ENCODE measurements at places on chromosomes 1 and 21.

GRCh38 chr21:42067531-42068255 is 3.4 kb upstream of the UMODL1 start:
- DNase-seq: peak; percentile 69

DNA sequence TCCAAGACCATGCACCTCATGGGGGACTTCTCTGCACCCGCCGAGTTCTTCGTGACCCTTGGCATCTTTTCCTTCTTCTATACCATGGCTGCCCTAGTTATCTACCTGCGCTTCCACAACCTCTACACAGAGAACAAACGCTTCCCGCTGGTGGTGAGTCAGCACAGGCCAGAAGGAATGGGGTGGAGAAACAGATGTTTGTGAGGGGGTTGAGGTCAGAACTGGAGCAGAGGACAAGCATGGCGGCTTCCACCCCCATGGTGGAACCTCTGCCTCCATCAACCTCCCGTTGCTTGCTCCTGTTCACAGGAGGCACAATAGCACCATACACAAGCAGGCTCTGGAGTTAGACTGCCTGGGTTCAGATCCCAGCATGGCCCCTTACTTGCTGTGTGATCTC is 6.9 kb upstream of the ATXN7L2 start:
- no peak for DNase-seq

DNA sequence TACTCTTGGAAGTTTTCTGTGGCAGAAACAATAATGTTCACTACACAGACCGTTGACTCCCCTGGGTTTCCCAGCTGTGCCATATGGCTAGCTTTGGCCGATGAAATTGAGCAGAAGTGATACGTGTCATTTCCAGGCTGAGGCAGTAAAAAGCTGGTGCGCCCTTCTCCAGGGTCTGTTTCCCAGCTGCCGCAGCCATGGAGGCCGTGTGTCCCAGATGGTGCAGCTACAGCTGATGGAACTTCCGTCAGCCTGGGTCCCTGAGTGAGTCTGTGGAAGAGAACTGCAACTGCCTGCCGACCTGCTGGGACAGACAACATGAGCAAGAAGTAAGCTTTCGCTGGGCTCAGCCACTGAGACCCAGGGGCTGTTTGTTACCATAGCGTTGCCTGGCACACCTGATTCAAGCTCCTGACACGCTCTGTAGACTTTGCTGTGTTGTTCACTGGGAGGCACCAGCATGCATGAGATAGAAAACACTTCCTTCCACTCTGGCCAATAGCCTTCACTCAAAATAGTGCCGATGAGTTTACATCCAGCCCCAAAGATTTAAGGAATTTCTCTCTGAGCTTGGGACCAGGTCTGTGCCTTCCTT is 116.3 kb upstream of the SLC25A33 start:
- no peak for DNase-seq

- DNase-seq: no peak
Measured at GRCh38 chr1:15042866-15043265, 110.7 kb upstream of the TMEM51 start.

GRCh38 chr1:224996266-224996665 is 66.8 kb downstream of the DNAH14 start:
- no peak for DNase-seq

GRCh38 chr1:35461966-35462651 is 95.1 kb downstream of the KIAA0319L start:
- no peak for DNase-seq

GRCh38 chr1:166485620-166486019 is 318.8 kb upstream of the FAM78B start:
- DNase-seq: no peak

DNA sequence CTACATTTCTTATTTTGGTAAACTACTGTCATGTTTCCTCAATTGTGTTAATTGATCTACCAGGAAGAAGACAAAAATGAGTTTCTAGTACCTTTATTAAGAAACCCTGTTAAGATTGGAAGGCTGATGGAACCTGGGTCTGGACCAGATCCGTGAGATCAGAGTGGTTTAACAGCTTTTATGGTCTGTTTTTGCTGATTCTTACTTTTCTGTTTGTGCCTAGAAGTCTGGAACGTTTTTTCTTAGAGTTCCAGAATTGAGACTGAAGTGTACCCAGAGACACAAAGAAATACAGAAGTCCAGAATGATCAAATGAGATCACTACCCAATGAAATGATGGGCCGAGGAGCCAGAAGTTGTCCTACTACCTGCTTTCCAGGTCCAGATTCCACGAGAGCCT is 22.5 kb upstream of the CDC42 start:
- DNase-seq: no peak

DNA sequence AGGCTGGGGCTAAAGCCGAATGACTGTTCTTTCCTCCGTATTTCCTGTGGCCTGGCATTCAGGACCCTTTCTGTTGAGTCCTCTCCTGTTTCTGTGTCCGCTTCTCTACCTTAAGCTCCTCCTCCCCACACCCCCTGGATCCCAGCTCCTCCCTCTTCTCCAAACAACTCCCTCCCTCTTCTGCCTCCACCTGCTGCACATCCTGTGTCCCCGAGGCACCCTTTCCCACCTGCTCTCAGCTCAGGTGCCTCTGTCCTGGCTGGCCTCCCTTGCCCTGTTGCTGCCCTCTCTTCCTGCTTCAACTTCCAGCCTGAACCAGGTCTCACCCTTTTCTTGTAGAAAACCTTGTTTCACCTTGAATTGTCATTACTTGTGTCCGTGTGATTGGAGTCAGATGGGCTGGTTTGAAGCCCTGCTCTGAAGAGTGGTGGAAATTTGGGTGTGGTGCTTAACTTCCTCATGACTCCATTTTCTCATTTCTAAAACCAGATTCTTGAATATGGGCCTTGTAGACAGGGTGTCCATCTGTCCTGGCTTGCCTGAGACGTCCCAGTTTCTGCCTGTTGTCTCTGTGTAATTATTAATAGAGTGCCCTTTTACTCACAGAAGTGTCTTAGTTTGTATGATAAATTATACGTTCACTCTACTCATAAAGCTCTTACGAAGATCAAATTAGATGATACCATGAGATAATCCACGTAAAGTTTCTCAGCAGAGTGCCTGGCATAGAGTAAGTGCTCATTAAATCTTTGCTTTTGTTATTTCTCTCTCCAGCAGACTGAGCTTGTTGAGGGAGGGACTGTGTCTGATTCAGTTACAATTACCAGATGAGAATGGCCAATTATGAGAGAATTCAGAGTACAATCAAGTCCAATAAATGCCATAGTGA is 58.9 kb upstream of the TRABD2B start:
- DNase-seq: no peak

GRCh38 chr1:3274972-3275371 is 179.5 kb upstream of the ARHGEF16 start:
- no peak for DNase-seq

DNA sequence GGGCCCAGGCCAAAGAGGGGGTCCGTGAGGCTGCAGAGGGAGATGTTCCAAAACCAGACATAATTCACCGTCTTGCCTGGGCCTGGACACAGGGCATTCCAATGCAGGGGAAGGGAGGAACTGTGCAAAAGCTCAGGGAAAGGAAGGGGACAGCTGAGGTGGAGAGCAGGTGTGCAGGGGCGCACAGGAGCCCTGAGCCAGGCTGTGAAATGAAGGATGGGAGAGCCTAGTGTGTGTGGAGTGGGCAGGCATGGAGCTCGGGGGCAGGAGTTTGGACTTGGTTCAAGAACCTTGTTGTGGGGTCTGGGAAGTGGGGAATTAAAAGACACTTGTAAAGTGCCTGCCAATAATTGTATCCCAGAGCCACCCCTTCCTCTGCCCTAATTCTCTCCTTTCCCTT is 2.3 kb downstream of the TNNI1 start:
- DNase-seq: peak; percentile 30

GRCh38 chr1:217506878-217507277 is 124.0 kb downstream of the GPATCH2 start:
- no peak for DNase-seq

GRCh38 chr1:222547260-222547614 is 667 bp downstream of the HHIPL2 start:
- DNase-seq: no peak

GRCh38 chr1:59484096-59484495 is 187.2 kb downstream of the FGGY start:
- DNase-seq: no peak

- no peak for DNase-seq
Measured at GRCh38 chr1:56550138-56550858, 29.1 kb downstream of the PLPP3 start.

GRCh38 chr1:160520999-160521398 is 2.1 kb downstream of the SLAMF6 start:
- no peak for DNase-seq

GRCh38 chr1:108816049-108816893 is 40.6 kb downstream of the AKNAD1 start:
- DNase-seq: peak; percentile 91

DNA sequence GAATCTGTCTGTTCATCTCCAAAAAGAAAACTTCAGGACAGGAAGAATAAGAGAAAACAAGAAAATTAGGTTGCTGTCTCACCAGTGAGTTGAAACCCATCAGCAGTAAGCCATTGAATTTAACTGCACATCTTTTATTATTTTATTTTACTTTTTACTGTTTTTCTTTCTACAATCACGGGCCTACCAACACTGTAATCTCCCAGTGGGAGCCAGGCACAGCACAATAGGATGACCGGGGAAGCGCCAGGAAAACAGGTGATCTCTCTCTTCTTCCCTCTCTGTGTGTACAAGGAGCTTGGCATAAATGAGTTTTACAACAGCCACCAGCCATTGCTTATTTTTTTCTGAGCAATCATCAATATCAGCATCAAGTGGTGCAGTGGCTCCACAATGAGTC is 113.1 kb upstream of the ESRRG start:
- no peak for DNase-seq

DNA sequence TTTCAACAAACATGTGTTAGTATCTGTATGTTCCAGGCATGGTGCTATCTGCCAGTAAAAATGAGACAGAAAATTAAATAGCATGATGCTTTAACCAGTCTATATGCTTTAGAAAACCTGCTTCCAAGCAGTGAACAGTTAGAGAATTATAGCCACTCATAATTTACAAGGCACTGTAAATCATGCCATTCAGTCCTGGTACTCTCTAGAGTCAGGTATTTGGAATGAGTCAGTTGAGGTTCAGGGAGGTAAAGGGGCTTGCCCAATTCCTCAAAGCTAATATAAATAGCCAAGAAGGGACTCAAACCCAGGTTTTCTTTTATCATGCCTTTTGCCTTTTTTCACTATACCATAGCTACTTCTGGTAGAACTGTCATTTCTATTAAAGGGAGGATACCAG is 184.4 kb downstream of the NFIA start:
- DNase-seq: no peak

DNA sequence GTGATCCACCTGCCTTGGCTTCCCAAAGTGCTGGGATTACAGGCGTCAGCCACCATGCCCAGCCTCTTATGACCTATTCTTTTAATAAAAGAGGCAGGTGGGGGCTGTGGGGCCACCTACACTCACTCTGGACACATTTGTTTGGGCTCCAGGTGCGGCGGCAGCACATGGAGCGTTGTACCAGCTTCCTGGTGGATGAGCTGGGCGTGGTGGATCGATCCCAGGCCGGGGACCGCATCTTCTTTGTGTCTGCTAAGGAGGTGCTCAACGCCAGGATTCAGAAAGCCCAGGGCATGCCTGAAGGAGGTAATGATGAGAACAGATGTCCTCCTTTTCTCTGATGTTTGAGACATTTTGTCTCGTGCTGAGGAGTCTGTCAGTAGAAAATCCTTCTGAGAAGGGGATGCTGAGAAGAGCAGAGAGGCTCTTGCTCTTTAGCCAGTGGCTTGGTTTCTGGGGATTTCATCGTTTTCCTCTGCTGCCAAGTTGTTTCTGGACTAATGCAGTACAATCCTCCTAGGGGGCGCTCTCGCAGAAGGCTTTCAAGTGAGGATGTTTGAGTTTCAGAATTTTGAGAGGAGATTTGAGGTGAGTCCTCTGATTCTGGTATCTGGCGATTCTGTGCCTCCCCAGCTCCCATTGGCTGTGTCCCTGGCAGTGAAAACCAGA is 17.9 kb upstream of the MIIP start:
- DNase-seq: no peak

- no peak for DNase-seq
Measured at GRCh38 chr1:27011976-27012563, 580 bp downstream of the TENT5B start.

DNA sequence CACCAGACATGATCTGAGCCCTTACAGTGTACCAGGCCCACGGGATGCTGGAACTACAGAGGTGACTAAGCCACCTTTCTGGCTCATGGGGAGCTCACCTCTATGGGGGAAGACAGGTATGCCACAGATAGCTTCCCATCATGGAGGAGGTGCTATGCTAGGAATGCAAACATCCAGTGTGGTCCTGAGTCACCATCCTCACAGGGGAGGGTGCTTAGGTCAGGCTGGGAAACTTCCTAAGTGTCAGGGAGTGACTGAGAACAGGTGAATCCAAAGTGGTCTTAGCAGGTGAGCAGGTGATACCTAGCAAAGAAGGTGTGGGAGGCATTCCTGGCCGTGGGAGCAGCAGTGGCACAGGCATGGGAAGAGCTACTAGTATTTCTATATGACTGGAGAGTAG is 8.6 kb upstream of the RASSF5 start:
- DNase-seq: peak; percentile 9

- no peak for DNase-seq
Measured at GRCh38 chr1:111204983-111205713, 4.7 kb upstream of the DENND2D start.

- DNase-seq: no peak
Measured at GRCh38 chr1:94528299-94528698, 13.3 kb downstream of the F3 start.

- DNase-seq: no peak
Measured at GRCh38 chr21:32861866-32862265, 90.3 kb upstream of the PAXBP1 start.

DNA sequence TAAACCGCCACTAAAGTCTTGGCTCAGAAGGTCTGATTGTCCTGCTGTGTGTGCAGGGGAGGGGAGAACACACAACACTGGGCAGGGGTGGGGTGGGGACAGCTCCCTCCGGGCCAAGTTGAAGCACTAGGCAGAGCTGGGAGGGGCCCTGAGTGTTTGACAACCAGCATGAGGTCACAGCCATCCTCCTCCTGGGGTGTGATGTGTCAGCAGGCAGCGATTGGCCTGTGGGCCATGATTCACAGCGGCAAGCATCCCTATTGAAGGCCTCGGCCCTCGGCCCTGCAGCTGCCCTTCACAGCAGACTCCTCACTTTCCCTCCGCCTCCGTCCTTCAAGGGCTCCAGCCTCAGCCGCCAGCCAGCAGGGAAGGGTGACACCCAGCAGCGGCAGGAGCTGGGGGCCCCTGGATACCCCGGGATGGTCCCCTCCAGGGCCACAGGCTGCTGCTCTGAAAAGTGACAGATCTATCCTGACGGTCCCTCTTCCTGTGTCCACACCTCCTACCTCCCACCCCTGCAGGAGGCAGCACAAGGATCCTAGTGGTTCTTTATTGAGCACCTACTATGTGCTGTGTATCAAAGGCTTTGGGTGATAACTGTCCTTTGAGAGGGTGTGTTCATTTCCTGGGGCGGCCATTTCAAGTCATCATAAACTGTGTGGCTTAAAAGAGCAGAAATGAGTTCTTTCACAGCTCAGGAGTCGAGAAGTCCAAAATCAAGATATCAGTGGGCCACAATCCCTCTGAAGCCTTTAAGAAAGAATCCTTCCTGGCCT is 66.0 kb upstream of the SLC25A33 start:
- peak; percentile 94 for DNase-seq

DNA sequence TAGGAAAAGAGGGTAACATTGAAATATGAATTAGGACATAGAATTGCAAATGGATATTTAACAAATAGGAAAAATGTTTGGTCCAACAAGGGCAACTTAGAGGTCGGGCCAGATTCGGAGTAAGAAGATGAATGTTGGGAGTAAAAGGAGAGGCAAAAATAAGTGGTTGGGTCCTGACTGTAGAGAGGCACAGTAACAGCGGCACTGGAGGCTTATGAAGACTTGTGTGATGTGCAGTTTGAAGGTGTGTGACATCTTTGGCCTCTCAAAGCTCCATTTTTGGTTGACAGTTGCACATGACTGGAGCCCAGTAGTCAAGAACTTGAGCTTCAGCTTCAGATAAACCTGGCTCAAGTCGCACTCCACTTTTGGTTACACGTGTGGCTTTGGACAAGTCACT is 109.9 kb upstream of the PAXBP1 start:
- no peak for DNase-seq
